ENCODE measurements at places on chromosomes 2 and 18.

DNA sequence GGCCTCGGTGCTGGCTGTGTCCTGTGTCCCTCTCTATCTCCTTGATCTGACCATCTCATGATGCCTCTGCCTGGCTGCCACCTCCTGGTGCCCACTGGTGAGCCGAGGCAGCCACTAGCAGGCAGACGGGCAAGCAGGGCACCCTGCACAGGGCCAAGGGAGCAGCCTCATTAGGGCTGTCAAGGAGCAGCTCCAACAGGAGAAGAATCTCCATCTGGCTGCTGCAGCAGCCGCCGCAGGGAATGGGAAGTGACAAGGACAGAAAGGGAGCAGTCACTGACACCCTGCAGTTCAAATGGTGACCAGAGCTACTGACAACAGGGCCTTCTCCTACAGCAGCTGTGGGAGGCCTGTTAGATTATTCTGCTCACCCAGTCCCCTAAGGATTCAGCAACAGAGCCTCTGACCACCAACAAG, 32.6 kb downstream of the ALPK2 start:
- DNase-seq: no peak

- DNase-seq: no peak
Measured at GRCh38 chr2:230542751-230543150, 126.8 kb downstream of the SP100 start.

DNA sequence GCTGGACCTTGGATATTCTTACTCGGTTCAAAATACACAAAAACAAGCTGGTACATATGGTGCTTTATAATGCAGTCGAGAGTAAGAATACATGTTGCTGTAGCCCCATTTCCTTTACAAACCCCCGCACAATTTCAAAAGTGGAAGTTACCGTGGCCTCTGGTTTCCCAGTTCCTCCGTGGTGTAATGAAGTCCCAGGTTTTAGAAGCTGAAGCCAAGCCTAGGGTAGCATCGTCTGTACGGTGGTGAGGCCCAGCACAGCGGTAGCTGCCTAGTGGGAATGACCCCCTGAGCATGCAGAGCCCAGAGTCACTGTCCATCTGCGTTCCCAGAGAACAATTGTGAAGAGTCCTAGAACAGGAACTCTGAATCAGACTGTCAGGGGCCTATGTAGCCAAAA, 171.8 kb downstream of the ASXL3 start:
- no peak for DNase-seq

GRCh38 chr2:98280376-98281102, 65.7 kb upstream of the CNGA3 start:
- DNase-seq: no peak

DNA sequence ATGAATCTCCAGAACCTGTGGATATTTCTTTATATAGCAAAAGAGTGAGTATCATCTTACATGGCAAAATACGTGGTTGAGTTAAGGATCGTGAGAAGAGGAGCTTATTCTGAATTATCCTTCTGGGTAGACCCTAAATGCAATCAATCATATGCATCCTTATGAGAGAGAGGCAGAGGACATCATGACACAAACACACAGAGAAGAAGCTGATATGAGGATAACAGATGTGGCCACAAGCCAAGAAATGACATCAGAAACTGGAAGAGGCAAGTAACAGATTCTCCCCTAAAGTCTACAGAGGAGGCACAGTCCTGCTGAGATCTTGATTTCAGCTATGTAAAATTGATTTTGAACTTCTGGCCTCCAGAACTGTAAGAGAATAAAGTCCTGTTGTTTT, 730.2 kb upstream of the ZNF804A start:
- no peak for DNase-seq

GRCh38 chr2:127179766-127180165, 40.3 kb downstream of the CYP27C1 start:
- DNase-seq: no peak

GRCh38 chr2:62334440-62335058, 138.6 kb downstream of the B3GNT2 start:
- DNase-seq: no peak

- no peak for DNase-seq
Measured at GRCh38 chr18:2070631-2071030, 500.7 kb downstream of the METTL4 start.

GRCh38 chr2:213067888-213068287, 83.5 kb downstream of the IKZF2 start:
- no peak for DNase-seq

GRCh38 chr2:217204358-217204757, 344.5 kb upstream of the TNP1 start:
- DNase-seq: no peak

DNA sequence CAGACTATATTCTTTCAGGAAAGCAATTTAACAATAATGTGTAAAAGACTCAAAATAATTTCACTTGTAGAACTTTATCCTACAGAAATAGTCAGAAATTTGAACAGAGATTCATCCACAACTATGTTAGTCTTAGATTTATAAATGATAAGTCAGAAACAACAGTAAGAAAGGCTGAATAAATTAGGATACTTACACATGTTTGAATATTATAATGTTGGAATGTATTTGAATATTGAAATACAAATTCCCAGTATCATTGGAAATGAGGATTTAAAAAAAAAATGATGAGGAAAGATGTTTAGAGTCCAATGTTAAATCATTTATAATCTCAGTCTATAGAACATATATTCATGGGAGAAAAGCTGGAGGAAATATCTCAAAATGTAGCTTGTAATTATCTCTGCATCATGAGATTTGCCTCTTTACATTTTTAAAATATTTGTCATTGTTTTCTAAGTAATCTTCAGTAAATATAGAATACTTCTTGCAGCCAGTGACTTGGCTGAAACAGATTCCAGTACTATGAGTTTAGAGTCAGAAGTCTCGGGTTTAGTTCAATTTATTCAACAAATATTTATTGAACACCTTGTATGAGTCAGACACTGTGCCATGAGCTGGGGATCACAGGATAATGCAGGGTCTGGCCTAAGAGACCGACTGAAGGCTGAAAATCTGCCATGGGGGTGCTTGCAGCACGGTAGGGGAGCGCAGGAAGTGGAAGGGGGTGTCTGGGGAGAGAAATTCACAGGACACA, 32.3 kb downstream of the CXCR4 start:
- no peak for DNase-seq

DNA sequence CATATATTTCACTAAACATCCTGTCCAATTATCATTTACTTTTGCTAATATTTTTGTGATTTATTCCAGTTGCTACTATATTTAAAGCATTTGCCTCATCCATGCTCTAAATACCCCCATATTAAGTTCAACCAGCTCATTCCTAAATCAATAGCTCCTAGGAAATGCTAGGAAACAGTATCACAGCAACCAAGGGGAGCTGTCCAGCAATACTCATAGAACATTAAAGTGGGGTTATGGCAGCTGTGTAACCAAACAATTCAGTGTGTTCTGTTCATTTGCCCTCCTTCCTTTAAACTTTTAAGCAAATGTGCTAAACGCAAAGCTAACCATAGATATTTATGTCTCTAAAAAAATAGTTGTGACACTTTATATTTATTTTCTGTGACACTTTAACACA, 41.1 kb downstream of the ACVR1C start:
- no peak for DNase-seq

DNA sequence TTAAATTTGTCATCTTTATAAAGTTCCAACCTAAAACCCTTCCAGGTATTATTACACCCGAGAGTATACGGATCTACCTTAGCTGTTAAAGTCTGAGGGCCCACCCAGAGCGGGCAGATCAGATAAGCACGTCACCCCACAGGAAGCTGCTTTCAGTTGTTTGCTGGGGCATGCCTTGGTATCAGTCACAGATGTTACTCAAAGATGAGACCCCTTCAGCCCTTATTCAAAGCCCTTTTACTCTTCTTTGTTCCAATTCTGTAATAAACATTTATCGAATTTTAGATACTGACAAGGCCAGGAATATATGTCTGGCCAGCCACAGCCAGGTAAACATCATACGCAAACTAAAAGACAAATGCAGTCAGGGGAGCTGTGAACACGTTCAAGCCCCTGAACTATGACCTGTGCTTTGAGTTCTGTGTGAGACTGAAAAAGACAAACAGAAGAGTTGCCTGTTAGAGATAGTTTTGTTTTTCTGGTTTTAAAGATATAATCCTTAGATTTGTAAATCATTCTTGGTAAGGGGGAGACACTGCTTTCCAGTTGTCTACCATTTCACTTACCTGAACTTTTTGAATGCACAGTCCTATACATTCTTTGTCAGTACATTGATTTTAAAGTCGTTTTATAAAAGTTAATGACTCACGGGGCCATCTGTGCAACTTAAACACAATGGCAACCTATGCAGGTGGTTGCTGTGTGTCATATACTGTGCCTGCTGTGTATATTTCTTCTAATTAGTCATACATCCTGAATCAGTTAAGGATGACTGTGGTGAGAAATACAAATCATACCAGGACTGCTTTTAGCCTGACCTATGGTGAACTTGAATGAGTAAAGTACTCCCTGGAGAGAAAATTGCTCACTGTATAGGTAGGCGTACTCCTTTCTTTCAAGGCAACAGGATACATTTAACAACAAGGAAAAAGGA, 100.5 kb upstream of the ITPRID2 start:
- DNase-seq: no peak

DNA sequence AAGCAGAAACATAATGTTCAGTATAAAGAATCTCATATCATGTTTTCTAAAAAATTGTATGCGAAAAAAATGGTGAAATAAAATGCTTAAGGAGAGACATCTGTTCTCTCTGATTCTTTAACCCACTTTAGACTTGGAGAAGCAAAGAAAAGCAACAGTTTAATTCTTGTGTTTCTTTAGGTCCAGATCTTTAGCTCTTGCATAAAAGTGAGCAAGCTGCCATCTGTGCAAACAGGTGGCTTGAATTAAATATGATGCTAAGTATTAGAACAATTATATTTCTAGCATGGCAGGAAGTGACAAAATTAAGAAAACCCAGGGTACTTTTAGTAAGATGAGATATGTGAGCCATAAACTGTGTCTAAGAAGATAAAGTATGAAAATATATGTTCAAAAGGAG, 1038.3 kb downstream of the DPP10 start:
- DNase-seq: no peak

DNA sequence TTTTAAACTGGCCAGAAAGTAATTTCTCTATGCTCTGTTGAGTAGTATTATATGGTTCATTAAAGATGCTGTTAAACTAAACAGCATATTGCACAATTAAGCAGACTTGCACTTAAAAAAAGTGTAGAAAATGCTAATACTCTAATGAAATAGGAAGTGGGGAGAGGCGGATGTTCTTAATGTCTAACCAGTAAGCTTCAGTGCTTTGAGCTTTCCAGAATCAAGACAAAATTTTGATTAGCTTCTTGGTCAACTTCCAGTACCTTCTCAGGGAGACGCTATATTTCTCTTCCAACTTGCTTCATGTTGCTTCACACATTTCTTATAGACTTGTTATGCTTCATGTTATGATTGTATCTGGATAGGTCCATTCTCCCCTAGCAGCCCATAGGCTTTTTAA, 89.1 kb downstream of the MAP2 start:
- no peak for DNase-seq

All from GM12892 (cell line).